ENCODE measurements at places on chromosomes 7 and 10.

- H3K27me3 ChIP-seq = peaks cover 21% of the 10 kb centered on the region
- no peak for DNase-seq
Measured at GRCh38 chr10:125025341-125025740, 83.4 kb downstream of the ZRANB1 start.

- peaks cover 68% of the 10 kb centered on the region for H3K36me3 ChIP-seq
- H3K4me3 ChIP-seq = no peak overlapping the region
- H3K4me1 ChIP-seq = peaks cover 84% of the 10 kb centered on the region
- no peak for DNase-seq
Measured at GRCh38 chr7:74183653-74184450, 9.7 kb downstream of the EIF4H start.

GRCh38 chr7:115965236-115965635 is 65.3 kb downstream of the TFEC start:
- H3K27ac ChIP-seq = no peak overlapping the region
- H3K4me1 ChIP-seq = no peaks in the 10 kb centered on the region
- no peaks in the 10 kb centered on the region for H3K27me3 ChIP-seq
- H3K4me3 ChIP-seq = no peak overlapping the region
- no peak for DNase-seq

DNA sequence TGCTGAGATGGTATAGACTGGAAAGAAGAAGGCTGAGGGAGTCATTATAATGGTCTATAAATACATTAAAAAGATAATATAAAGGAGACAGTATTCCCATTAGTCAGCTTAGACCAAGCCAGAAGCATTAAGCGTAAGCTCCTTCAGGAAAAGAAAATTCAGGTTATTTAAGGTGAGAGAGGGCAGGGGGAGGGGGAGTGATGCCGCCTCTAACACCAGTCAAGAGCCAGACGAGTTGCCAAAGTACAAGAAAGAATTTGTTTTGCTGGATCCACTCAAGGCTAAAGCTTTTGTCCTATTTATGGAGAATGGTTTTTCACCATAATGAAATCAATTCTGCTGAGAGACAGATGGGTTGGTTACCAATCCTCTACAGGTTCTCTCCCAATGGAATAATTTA is 99.3 kb downstream of the CFAP58 start:
- no peaks in the 10 kb centered on the region for H3K4me1 ChIP-seq
- peaks cover 13% of the 10 kb centered on the region for H3K27me3 ChIP-seq
- no peak overlapping the region for H3K27ac ChIP-seq
- H3K4me3 ChIP-seq = no peak overlapping the region
- H3K36me3 ChIP-seq = no peaks in the 10 kb centered on the region
- no peak for DNase-seq
